ENCODE measurements at places on chromosomes 6 and 20. TPM values are rescaled to one million over a fixed set of nuclear protein-coding genes. Genes with fewer than 3 reads are reported as not detected.

GRCh38 chr20:14853079-14853478 is 515.7 kb upstream of the FLRT3 start:
- no peaks in the 10 kb centered on the region for H3K36me3 ChIP-seq
- no peaks in the 10 kb centered on the region for H3K27me3 ChIP-seq
- no peak for DNase-seq
- H3K4me1 ChIP-seq, result no peaks in the 10 kb centered on the region

GRCh38 chr20:25082498-25082873 is 545 bp upstream of the VSX1 start:
- peaks cover 82% of the 10 kb centered on the region for H3K27me3 ChIP-seq
- H3K4me1 ChIP-seq, result peaks cover 38% of the 10 kb centered on the region
- no peak for DNase-seq
- no peak overlapping the region for H3K27ac ChIP-seq

GRCh38 chr6:129033581-129033980 is 150.6 kb downstream of the LAMA2 start:
- no peaks in the 10 kb centered on the region for H3K27me3 ChIP-seq
- H3K4me1 ChIP-seq, result no peaks in the 10 kb centered on the region
- H3K4me3 ChIP-seq, result no peak overlapping the region
- no peak for DNase-seq
- no peaks in the 10 kb centered on the region for H3K36me3 ChIP-seq

- H3K36me3 ChIP-seq, result no peaks in the 10 kb centered on the region
- DNase-seq, result no peak
- H3K27ac ChIP-seq, result no peak overlapping the region
- no peaks in the 10 kb centered on the region for H3K4me1 ChIP-seq
- H3K4me3 ChIP-seq, result no peak overlapping the region
- peaks cover 16% of the 10 kb centered on the region for H3K27me3 ChIP-seq
Measured at GRCh38 chr20:51193066-51193772, 170.3 kb upstream of the KCNG1 start.

- DNase-seq, result no peak
- H3K27me3 ChIP-seq, result peaks cover 30% of the 10 kb centered on the region
- no peaks in the 10 kb centered on the region for H3K36me3 ChIP-seq
- H3K27ac ChIP-seq, result no peak overlapping the region
- H3K4me3 ChIP-seq, result no peak overlapping the region
Measured at GRCh38 chr6:146545581-146545980, 1.9 kb downstream of the RAB32 start.

DNA sequence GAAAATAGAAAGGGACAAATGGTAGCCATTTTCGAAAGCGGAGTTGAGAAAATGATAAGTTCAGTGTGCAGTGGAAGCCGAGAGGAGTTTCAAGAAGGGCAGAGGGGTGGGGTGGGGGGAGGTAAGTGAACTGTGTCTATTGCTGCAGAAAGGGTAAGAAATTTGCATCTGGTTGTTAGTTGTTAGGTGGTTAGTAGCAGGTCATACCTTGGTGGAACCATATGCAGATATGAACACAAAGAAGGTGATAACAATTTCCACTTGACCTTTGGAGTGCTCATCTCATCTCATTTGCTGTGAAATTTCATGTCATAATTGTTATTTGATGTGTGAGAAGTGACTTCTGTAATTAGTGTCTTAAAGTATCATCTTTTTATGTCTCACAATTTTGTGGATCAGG is 288.2 kb downstream of the QKI start:
- no peak for DNase-seq
- no peaks in the 10 kb centered on the region for H3K4me1 ChIP-seq
- H3K27me3 ChIP-seq, result peaks cover 34% of the 10 kb centered on the region
- H3K36me3 ChIP-seq, result no peaks in the 10 kb centered on the region
- no peak overlapping the region for H3K4me3 ChIP-seq
- no peak overlapping the region for H3K27ac ChIP-seq

DNA sequence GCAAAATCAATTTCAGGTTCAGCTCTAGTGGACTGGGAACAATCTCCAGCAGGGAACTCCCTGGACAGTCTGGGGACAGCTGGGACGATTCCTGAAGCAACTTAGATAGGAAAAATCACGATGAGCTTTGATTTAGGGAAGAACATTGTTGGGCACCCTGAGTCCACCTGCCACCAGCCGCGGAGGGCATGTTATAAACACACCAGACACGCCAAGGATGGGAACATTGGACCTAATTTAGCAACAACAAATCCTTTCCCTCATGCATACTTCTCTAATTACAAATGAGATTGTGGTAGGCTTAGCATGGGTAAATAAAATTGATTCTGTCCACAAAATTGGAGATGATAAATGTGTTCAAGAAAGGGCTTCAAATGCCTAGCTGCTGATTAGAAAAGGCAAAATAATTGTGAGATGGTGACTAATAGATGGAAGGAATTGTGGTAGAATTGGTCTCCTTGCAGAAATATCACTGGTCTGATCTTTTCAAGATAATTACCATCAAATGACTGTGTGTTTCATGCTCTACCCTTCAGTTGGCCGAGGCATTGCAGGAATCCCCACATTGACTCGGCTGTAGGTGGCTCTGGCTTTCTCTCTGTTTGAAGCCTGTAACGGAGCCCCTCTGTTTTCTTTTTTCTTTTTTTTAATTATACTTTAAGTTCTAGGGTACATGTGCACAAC is 6.1 kb upstream of the NANP start:
- peaks cover 13% of the 10 kb centered on the region for H3K4me1 ChIP-seq
- H3K36me3 ChIP-seq, result peaks cover 18% of the 10 kb centered on the region
- no peak for DNase-seq
- H3K4me3 ChIP-seq, result no peak overlapping the region
- no peaks in the 10 kb centered on the region for H3K27me3 ChIP-seq

GRCh38 chr6:16764188-16764950 is 3.1 kb upstream of the ATXN1 start:
- peak overlapping the region; percentile 39 for H3K4me3 ChIP-seq
- no peaks in the 10 kb centered on the region for H3K27me3 ChIP-seq
- peaks cover 68% of the 10 kb centered on the region for H3K4me1 ChIP-seq
- DNase-seq, result no peak

- no peak overlapping the region for H3K27ac ChIP-seq
- no peaks in the 10 kb centered on the region for H3K27me3 ChIP-seq
- no peaks in the 10 kb centered on the region for H3K4me1 ChIP-seq
- H3K4me3 ChIP-seq, result no peak overlapping the region
Measured at GRCh38 chr6:121593011-121593641, 157.7 kb downstream of the GJA1 start.

GRCh38 chr20:41293269-41294037 is 24.1 kb downstream of the ZHX3 start:
- H3K27me3 ChIP-seq, result no peaks in the 10 kb centered on the region
- no peak overlapping the region for H3K27ac ChIP-seq
- no peak for DNase-seq
- no peaks in the 10 kb centered on the region for H3K4me1 ChIP-seq
- H3K36me3 ChIP-seq, result no peaks in the 10 kb centered on the region
- H3K4me3 ChIP-seq, result no peak overlapping the region

GRCh38 chr20:6993511-6993910 is 226.0 kb downstream of the BMP2 start:
- H3K27me3 ChIP-seq, result no peaks in the 10 kb centered on the region
- no peak overlapping the region for H3K4me3 ChIP-seq
- no peak for DNase-seq
- H3K36me3 ChIP-seq, result no peaks in the 10 kb centered on the region
- H3K4me1 ChIP-seq, result no peaks in the 10 kb centered on the region

- peaks cover 4% of the 10 kb centered on the region for H3K36me3 ChIP-seq
- H3K27ac ChIP-seq, result no peak overlapping the region
- no peak overlapping the region for H3K4me3 ChIP-seq
- no peaks in the 10 kb centered on the region for H3K27me3 ChIP-seq
- H3K4me1 ChIP-seq, result peaks cover 19% of the 10 kb centered on the region
- DNase-seq, result no peak
Measured at GRCh38 chr6:360764-361373, 30.7 kb upstream of the IRF4 start.

DNA sequence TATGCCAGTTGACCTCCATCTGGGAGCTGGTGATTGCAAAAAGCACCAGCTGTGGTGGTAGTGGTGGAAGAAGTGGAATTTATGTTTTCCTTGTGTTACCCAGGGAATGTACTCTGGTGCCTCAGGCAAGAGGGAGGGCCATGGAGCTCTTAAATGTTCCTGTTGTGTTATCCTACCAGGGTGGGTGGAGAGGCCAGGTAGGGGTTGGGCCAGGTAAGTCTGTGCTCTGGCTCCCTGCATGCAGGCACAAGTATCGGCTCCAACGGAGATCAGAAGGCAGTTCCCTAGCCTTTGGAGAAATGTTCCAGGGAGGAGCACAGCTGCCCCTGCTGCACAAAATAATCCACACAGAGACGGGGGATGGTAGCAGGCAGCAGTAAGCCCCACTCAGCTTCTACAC is 419.3 kb upstream of the EYS start:
- H3K27me3 ChIP-seq, result no peaks in the 10 kb centered on the region
- no peaks in the 10 kb centered on the region for H3K4me1 ChIP-seq
- no peak for DNase-seq
- no peak overlapping the region for H3K27ac ChIP-seq

- H3K36me3 ChIP-seq, result peaks cover 18% of the 10 kb centered on the region
- H3K4me3 ChIP-seq, result no peak overlapping the region
- DNase-seq, result no peak
- peaks cover 88% of the 10 kb centered on the region for H3K4me1 ChIP-seq
- no peak overlapping the region for H3K27ac ChIP-seq
- H3K27me3 ChIP-seq, result no peaks in the 10 kb centered on the region
Measured at GRCh38 chr20:50571466-50571865, 61.3 kb downstream of the PTPN1 start.

DNA sequence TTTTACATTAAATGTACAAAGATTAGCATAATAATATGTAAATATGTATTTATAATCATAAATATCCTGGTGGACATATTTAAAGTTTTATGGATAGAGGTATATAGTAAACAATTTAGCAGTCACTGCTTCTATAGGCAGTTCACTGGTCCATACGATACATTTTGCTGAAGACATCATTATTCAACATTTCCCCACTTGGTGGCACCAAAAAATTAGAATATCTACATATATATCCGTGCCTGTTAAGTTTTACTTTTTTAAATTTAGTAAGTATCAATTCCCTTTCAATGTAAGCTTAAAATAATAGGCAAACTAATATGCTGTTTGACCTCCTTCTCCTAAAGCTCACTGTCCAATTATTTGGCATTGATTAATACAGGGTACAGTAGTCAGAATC is 64.2 kb downstream of the LMBRD1 start:
- no peak for DNase-seq
- no peak overlapping the region for H3K27ac ChIP-seq
- peaks cover 2% of the 10 kb centered on the region for H3K36me3 ChIP-seq
- H3K4me3 ChIP-seq, result no peak overlapping the region
- no peaks in the 10 kb centered on the region for H3K27me3 ChIP-seq

- no peak for DNase-seq
- peak overlapping the region; percentile 61 for H3K4me3 ChIP-seq
- H3K27me3 ChIP-seq, result no peaks in the 10 kb centered on the region
- no peak overlapping the region for H3K27ac ChIP-seq
- no peaks in the 10 kb centered on the region for H3K36me3 ChIP-seq
Measured at GRCh38 chr6:149046164-149046821, 271.2 kb upstream of the TAB2 start.

DNA sequence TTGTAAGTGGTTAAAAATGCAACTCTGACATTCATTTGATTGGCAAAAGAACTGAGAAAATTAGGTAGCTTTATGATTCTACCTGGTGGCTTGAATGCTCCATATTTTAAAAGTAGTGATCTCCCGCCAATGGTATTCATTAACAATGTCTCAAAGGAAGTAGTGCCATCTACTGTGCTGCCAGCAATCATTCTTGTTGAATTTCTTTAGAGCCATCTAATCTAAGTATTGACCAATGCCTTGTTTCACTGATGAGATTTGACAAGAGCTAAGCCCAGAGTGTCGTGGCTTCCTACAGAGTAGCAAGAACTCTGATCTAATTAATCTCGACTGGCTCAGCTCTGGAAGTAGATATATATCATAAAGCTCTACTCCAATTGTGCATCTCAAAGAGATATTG is 696.7 kb downstream of the C6orf118 start:
- no peak overlapping the region for H3K27ac ChIP-seq
- H3K4me1 ChIP-seq, result no peaks in the 10 kb centered on the region
- H3K27me3 ChIP-seq, result no peaks in the 10 kb centered on the region
- no peak for DNase-seq

- peaks cover 22% of the 10 kb centered on the region for H3K27me3 ChIP-seq
- no peak for DNase-seq
Measured at GRCh38 chr6:148727104-148727503, 19.7 kb upstream of the UST start.

- no peak overlapping the region for H3K4me3 ChIP-seq
- DNase-seq, result no peak
- H3K36me3 ChIP-seq, result no peaks in the 10 kb centered on the region
Measured at GRCh38 chr20:13349235-13349604, 128.1 kb downstream of the ISM1 start.

DNA sequence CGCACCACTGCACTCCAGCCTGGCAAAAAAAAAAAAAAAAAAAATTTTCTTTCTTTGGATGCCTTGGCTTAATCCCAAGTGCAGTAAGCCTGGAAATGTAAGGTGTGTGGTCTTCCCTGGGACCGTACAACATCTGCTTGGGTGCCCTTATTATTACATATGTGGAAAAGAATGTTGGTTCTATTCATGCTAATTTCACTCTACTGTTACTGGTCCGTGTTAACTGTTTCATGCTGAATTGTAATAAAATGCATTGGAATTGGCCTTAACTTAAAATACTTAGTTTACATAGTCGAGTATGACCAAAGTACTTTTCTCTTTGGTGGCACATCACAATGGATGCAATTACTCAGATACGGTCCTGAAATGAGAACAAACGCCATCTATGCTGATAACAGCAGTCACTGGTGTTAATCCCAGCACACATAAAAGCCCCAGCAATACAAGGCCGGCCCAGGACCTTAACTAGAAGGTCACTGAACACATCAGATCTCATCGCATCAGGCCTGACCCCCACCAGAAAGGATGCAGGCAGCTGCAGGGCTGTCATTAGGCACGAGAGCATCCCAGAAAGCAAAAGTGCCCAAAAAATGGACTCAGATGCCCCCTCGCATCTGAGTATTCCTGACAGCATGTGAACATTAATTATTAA is 1.2 kb downstream of the SERPINB6 start:
- peaks cover 6% of the 10 kb centered on the region for H3K36me3 ChIP-seq
- DNase-seq, result no peak
- peak overlapping the region; percentile 89 for H3K27ac ChIP-seq
- H3K4me3 ChIP-seq, result peak overlapping the region; percentile 93

The NCOA7 gene
- 69.1 TPM for total RNA-seq

The RBPJL gene
- total RNA-seq, result not detected

The CCN5 gene
- total RNA-seq, result not detected

The SMPDL3A gene
- 0.35 TPM for total RNA-seq

The KHDC1L gene
- not detected for total RNA-seq

The CYP39A1 gene
- total RNA-seq, result not detected

The GNMT gene
- total RNA-seq, result 0.69 TPM

The OTOR gene
- total RNA-seq, result not detected

The SEMG1 gene
- total RNA-seq, result not detected

The RCAN2 gene
- 7.4 TPM for total RNA-seq

The BTN3A1 gene
- 62.8 TPM for total RNA-seq

The PPP1R16B gene
- 143 TPM for total RNA-seq

The FNDC11 gene
- 0.74 TPM for total RNA-seq

The SLC4A11 gene
- 1.9 TPM for total RNA-seq

The PNLDC1 gene
- total RNA-seq, result 0.62 TPM

The CASS4 gene
- 3.5 TPM for total RNA-seq

The TBX18 gene
- not detected for total RNA-seq

The BTBD9 gene
- 19.8 TPM for total RNA-seq

The TEAD3 gene
- 1.7 TPM for total RNA-seq

The PTCRA gene
- total RNA-seq, result not detected

The OPN5 gene
- not detected for total RNA-seq

The SAMD10 gene
- total RNA-seq, result 77.0 TPM
